Hematopoietic multipotent progenitor cell treated with erythropoietin and hydrocortisone succinate and interleukin-3 and kit ligand, for 8 days (in vitro differentiated cells): ENCODE measurements at places on chromosomes 11 and 22.

- no peak for DNase-seq
These were observed at the start of gene GLYAT for GRCh38 chr11:58731819-58732218. Gene GLYAT, minus strand, starts transcription at chr11:58731943. Its CDS starts 7,447 bp downstream, at chr11:58724496.

GRCh38 chr11:1070594-1071462 is 3.8 kb upstream of the MUC2 start:
- DNase-seq, result no peak

DNA sequence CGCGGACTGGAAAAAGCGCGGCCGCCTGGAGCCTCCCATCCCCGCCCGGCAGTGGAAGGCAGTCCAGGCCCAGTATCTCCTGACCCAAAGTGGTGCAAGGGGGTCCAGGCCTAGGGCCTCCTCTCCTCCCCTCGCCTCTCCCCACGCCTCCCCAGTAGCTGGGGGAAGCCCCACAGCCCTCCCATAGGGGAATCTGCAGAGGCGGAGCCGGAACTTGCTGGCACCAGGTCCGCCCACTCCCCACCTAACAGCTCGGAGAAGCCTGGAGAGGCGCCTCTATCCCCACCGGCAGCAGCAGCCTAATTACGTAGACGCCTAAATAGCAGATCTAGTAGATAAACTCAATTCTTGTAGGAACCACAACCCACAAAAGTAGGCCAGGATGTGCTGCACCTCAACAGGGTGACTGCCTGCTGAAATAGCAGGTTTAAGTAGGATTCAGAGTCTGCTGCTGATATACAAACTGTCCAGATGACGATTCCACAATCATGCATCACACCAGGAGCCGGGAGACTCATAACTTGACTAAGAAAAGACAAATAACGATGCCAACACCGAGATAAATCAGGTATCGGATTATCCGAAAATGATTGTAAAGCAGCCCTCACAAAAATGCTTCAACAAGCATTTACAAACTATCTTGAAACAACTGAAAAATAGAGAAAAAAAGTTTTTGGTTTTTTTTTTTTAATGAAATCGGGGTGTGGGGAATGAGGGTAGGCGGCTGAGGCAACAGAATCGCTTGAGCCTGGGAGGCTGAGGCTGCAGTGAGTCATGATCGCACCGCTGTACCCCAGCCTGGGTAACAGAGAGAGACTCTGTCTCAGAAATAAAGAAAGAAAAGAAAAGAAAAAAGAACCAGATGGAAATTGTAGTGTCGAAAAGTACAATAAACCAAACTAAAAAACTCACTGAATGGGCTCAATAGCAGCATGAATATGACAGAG is 11.4 kb upstream of the BRD1 start:
- DNase-seq, result peak; percentile 57

GRCh38 chr11:47971501-47971900 is 8.9 kb upstream of the PTPRJ start:
- no peak for DNase-seq

DNA sequence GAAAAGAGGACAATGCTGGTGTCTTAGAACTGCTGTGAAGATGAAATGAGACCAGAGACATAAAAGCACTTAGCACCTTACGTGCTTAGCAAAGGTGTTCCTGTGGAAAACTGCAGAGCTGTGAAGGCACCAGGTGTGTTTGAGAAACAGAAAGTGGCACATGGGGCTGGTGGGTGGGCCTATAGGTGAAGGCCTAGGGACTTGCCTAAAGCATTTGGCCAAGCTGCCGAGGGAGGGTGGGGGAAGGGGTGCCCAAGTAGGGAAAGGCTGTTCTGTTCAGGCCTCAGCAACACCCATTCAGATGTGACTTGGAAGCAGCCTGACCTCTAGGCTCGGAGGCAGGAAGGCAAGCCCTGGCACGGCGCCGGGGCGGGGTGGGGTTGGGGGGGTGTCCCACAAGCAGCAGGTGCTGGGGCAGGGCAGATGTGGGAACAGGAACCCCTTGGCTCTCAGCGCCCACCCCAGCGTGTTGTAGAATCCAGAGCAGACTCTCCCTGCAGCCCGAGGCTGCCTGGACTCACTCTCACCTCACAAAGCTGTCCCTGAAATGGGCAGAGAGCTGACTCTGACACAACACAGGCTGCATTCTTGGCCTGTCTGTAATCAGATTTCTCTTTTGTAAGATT is 366.7 kb upstream of the NARS2 start:
- DNase-seq, result no peak

GRCh38 chr11:67504950-67505581 is at the start of gene PITPNM1:
Gene PITPNM1, minus strand, starts transcription at chr11:67505363. Its CDS starts 1,183 bp downstream, at chr11:67504180.
- peak; percentile 16 for DNase-seq

DNA sequence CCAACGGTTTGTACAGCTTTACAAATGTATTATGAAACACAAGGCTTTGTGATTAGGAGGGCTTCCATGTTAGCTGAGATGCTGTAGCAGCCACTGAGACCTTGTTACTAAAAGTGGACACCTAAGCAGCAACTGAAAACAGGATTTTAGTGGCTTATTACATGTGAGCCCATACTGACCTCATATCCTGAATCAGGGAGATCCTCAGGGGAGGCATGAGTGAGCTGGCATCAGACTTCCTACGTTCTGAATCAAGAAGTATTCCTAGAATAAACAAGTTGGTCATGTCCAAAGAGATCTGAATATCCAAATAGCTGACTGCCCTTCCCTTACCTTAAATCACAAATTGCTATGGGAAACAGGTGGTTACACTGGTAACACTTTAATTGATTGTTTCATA is 59.1 kb upstream of the SCUBE2 start:
- DNase-seq, result no peak

GRCh38 chr11:58958500-58958899 is 19.2 kb downstream of the GLYATL1 start:
- DNase-seq, result peak; percentile 59

DNA sequence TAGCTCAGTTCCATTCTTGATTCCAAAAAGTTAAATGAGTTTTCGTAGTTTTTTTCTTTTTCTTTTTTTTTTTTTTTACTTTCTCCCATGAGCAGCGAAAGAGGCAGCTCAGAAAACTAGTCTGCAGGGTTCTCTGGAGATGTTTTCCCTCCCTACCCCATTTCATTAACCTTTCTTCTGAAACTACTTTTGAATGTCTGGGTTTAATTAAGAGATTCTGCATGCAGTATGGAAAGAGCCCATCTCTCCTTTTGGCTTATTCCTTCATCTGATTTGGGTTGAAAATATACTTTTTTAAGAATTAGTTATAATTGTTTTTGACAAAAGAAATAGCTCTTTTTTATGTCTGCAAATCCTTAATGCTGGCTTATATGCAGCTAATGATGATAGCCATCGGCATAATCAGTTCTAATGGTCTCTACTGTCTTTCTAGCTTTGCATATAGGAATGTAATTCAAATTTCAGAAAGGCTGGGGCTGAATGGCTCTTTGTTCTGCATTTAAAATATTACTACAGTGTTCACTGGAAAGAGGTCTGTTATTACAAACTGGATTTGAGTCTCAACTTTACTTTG is 265.3 kb downstream of the FAT3 start:
- no peak for DNase-seq

- DNase-seq, result peak; percentile 28
These were observed 524 bp downstream of the MTMR2 start for GRCh38 chr11:95923439-95923727.

DNA sequence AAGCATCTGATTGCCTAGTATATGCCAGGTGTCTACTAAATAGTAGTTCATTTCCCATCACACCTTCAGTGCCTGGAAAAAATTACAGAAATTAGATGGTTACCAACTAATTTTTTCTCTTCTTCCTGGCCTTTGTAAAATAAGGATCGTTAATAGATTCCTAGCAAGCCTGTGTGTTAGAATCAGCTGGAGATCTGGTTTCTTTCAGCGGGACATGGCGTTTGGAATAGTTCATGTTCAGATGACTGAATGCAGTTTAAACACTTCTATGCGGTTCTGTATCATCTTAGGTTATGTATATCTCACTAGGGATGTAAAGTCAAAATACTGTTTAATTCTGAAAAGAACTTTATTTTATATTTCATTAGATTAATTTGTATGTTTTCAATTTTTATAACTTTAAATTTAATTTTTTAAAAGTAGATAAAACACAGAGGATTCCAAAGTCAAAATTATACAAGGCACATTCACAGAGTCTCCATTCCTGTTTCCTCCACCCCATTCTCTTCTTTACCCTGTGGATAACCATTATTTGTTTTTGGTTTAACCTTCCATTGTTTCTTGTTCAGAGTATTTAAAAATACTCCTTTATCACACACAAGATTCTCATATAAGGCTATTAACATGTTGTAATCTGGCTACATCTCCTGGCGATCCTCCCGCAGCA is 132.8 kb downstream of the ATXN10 start:
- no peak for DNase-seq

DNA sequence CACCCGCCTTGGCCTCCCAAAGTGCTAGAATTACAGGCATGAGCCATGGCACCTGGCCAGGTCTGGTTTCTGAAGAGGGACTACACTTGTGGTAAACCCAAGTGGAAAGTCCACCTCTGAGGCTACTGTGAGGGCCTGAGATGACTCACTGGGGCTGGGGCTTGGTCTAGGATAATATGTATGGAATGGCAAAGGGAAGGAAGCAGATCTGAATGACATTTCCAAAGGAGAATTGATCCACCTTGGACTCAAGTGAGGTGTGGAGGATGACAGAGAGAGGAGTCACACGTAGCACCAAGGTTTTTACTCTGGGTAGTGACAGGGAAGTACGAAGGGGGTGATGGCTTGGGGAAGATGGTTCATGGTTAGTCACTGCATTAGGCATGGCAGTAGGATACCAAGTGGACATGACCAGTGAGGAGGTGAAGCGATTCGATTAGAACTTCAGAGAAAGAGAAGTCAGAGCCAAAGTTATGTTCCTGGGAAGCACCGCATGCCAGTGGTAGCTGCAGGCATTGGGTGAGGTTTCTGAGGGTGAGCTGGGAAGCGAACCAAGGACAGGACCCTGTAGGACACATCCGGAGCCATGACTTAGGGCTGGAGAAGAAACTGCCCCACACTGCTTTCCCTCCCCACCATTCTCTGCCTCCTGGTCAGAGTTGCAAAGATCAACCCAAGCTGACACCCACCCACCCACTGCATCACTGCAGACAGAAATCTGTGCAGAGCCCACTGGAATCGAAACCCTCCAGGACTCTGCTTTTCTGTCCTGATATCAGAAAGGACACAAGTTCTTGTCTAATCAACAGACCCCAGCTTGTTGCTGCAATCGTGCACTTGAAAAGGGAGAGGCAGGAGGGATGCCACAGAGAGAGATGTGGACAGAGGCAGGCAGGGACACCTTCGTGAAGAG is 13.0 kb upstream of the BCL9L start:
- no peak for DNase-seq

GRCh38 chr11:68688881-68689280 is 4.5 kb downstream of the GAL start:
- DNase-seq, result no peak

- DNase-seq, result peak; percentile 3
These were observed 39.0 kb upstream of the ADA2 start for GRCh38 chr22:17258015-17258787.

DNA sequence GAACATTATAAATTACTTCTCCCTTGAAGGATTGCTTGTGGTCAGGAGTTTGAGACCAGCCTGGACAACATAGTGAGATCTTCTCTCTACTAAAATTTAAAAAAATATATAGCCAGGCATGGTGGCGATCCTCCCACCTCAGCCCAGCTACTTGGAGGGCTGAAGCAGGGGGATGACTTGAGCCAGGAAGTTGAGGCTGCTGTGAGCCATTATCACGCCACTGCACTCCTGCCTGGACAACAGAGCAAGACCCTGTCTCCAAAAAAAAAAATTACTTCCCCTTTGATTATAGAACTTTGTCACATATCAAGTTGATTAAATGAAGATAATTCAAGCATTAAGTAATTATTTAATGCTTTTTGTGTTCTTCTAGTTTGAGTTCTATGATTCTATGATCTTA is 65.1 kb upstream of the PRODH start:
- DNase-seq, result no peak

DNA sequence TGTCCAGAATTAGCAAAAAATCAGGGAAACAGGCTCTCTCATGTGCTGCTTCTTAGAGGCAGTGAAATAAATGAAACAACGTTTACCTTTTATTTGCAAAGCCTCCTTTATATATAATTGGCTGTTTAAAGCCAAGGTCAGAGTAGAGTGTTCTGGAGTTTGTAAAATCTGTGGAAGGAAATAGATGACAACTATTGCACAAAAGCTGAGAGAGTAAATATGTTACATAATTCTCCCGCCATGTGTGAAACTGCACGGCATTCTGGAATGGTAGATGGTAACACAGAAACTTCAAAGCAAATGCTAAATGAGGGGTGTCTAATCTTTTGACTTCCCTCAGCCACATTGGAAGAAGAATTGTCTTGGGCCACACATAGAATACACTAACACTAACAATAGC is 51.5 kb upstream of the FGF3 start:
- DNase-seq, result no peak

GRCh38 chr22:21593406-21594232 is 26.1 kb downstream of the UBE2L3 start:
- DNase-seq, result no peak

DNA sequence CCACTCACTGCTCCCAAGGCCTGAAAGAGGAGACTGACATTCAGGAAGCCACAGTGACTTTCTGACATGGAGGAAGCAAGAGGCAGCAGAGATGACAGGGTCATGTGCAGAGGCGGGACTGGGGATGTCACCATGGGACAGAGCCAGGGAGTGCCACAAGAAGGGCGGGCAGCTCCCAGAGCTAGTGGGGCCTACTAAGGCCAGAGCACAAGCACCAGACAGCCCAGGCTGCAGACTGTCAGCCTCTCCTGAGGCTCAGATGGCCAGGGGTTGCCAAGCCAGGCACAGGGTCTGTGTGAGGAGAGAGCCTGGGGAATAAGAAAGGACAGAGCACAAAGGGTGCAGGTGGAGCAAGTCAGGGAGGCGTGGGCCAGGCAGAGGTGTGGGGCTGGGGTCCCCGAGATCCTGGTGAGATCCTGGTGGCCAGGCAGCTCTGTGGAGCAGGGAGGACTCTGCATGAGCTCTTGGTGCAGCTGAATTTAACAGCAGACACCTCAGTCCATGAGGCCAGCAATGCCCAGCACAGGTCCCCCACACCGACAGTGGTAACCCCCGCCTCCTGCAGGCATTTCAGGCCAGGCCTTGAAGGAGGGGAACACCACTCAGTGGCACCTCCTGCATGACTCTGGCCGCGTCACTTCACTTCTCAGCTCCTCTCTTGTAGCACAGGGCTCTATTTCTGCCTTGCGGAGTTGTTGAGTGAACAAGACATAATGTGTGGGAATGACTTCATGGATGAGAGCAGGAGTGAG is 52.3 kb downstream of the SGSM3 start:
- no peak for DNase-seq

DNA sequence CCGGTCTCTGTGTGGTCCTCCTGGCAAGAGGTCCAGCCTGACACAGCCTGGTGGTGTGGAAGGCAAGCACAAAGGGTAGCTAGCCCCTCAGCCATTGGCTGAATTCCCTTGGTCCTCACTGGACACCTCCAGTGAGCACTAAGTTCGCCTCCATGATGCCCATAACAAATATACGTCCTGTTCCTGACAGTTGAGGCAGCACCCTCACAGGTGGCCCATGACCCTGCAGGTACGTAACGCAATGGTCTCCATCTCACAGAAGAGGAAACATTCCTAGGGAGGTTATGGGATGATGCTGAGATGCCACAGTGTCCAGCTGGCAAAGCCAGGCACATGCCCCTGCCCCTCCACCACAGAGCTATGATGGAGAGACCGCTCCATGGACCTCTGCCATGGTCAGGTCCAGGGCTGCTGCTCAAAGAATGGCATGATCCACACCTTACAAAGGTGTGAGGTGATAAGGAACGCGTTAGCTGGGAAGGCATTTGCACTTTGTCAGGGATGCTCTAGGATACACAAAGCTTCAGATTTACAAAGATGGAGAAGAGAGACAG is 1.4 kb upstream of the GNAZ start:
- DNase-seq, result no peak
